Mesothelial cell of epicardium (in vitro differentiated cells): ENCODE measurements at places on chromosomes 5 and 9.

DNA sequence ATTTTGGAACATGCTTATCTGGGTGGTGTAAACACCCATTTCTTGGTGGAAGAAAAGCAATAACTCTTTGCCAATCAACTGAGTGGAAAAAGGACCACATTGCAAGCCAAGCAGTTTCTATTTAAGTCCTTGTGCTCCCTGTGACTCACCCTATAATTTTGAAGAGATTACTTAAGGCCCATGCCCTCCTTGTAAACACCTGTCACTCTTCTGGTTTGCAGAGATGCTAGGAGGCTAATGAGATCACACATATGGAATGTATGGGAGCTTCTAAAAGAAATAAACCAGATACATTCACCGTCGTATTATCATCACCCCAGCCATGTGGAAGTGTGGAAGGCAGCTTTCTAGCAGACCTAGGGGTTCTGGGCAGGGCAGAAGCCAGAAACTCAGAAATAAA is 337.1 kb downstream of the GADD45G start:
- H3K27me3 ChIP-seq = peaks cover 6% of the 10 kb centered on the region
- no peaks in the 10 kb centered on the region for H3K36me3 ChIP-seq
- H3K4me1 ChIP-seq = peaks cover 24% of the 10 kb centered on the region
- DNase-seq = no peak
- H3K27ac ChIP-seq = no peak overlapping the region
- no peak overlapping the region for H3K4me3 ChIP-seq

DNA sequence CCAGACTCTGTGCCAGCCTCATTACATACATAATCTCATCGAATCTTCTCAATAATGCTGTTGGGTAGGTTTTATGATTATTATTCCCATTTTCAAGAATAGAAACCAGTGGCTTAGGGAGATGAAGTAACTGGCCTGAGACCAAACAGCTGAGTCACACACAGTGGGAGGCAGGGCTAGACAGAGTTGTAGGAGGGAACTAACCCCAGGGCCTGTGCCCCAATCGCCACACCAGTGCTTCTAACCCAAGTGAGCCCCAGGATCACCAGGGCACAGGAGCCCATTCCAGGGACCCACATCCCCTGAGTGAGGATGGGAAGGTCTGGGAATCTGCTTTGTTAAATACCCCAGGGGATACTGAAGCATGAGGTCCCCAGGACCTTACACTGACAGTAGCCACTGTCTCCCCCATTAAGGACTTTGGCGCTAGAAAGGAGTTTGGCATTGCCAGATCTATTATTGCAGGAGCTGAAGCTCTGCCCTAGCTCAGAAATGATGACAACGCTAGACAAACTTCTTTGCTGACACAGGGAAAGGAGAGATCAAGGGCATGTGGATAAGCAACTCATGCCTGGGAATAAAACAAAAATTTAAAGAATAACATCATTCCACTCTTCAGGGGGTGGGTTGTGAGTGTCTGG is 63.8 kb upstream of the PPARGC1B start:
- H3K27ac ChIP-seq = no peak overlapping the region
- H3K4me1 ChIP-seq = no peaks in the 10 kb centered on the region

GRCh38 chr5:173399851-173400250 is 71.6 kb upstream of the STC2 start:
- H3K4me1 ChIP-seq = no peaks in the 10 kb centered on the region
- H3K27ac ChIP-seq = no peak overlapping the region
- H3K36me3 ChIP-seq = no peaks in the 10 kb centered on the region
- H3K4me3 ChIP-seq = no peak overlapping the region

DNA sequence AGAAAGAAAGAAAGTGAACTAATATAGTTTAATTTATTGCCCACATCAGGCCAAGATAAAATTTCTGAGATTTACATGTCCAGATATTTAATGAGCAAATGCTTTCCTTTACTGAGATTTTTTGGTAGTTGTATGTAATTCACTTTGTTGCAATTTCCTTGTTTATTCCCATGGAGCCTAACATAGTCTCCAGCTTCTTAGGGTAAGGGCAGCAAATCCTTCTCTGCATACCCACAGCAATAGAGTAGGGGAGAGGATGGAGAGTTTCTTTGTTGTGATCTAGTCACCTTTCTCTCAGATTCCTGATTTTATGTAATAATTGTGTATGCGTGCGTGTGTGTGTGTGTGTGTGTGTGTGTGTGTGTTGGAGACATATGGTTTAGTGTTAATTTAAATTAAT is 51.6 kb upstream of the DPYSL3 start:
- no peaks in the 10 kb centered on the region for H3K27me3 ChIP-seq
- DNase-seq = no peak
- no peak overlapping the region for H3K4me3 ChIP-seq
- H3K4me1 ChIP-seq = peaks cover 37% of the 10 kb centered on the region

GRCh38 chr9:89482056-89482851 is 15.7 kb downstream of the SEMA4D start:
- H3K27ac ChIP-seq = peak overlapping the region; percentile 11
- DNase-seq = no peak
- peaks cover 12% of the 10 kb centered on the region for H3K4me1 ChIP-seq
- H3K36me3 ChIP-seq = peaks cover 16% of the 10 kb centered on the region
- H3K4me3 ChIP-seq = no peak overlapping the region

- peaks cover 86% of the 10 kb centered on the region for H3K4me1 ChIP-seq
- no peak for DNase-seq
- no peaks in the 10 kb centered on the region for H3K27me3 ChIP-seq
- peak overlapping the region; percentile 74 for H3K27ac ChIP-seq
- H3K36me3 ChIP-seq = peaks cover 14% of the 10 kb centered on the region
- H3K4me3 ChIP-seq = no peak overlapping the region
Observed at GRCh38 chr9:87601176-87601575, 103.5 kb downstream of the DAPK1 start.

DNA sequence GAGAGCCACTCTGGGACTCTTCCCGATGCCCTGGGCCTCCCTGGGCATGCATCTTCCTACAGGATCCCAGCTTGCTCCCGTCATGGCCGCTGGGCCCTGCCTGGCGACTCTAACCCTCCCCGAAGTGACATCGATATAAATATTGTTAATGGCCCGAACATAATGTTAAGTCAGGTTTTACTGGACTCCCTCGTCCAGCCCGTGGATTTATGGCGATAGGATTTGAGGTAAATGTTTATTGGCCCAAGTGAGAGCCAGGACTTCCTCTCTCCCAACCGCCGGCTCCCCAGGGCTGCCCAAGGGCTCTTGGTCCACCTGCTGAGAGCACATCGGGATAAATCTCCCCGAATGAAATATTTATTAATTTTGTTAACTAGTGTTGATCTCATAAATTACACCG is 246.3 kb downstream of the PBX3 start:
- H3K4me1 ChIP-seq = peaks cover 4% of the 10 kb centered on the region
- H3K27ac ChIP-seq = no peak overlapping the region
- no peaks in the 10 kb centered on the region for H3K36me3 ChIP-seq
- H3K4me3 ChIP-seq = no peak overlapping the region
- peaks cover 4% of the 10 kb centered on the region for H3K27me3 ChIP-seq

- no peak overlapping the region for H3K4me3 ChIP-seq
- no peaks in the 10 kb centered on the region for H3K4me1 ChIP-seq
- DNase-seq = no peak
- H3K27ac ChIP-seq = no peak overlapping the region
Observed at GRCh38 chr5:32514806-32515205, 70.3 kb upstream of the ZFR start.

- no peak overlapping the region for H3K27ac ChIP-seq
- no peak overlapping the region for H3K4me3 ChIP-seq
- H3K4me1 ChIP-seq = no peaks in the 10 kb centered on the region
- peak; percentile 61 for DNase-seq
- peaks cover 45% of the 10 kb centered on the region for H3K27me3 ChIP-seq
Observed at GRCh38 chr5:133565993-133566392, 46.3 kb downstream of the FSTL4 start.

DNA sequence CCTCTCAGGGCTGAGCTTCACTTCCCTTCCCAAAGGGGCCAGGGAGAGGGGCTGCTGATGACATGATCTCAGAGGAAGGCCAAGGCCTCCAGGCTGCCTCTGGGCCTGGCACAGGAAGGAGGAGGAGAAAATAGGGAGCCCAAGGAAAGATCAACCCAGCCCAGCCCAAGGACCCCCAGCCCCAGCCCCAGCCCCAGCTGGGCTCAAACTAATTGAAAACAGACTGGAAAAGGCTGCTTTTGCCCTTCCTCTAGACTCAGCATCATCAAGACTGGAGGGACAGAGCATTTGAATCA is 18.3 kb upstream of the KCNIP1 start:
- no peak overlapping the region for H3K27ac ChIP-seq
- DNase-seq = no peak
- peaks cover 31% of the 10 kb centered on the region for H3K27me3 ChIP-seq
- peaks cover 17% of the 10 kb centered on the region for H3K4me1 ChIP-seq
- H3K36me3 ChIP-seq = no peaks in the 10 kb centered on the region

DNA sequence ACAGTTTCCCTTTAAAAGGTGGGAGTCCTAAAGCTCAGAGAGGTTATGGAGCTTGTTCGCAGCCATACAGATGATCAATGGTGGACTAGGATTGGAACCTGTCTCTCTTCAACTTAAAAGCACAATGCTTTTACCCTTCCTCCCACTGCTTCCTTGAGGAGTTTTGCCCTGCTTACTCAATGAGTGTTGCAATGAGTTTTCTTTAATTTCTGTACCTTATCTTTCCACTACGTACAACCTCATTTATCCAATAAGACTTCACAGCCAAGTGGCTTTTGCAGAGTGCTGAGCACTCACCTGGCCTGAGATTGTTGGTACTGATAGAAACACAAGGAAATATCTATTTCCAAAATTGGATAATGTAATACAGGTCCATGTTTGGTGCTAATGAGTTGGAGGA is 64.7 kb upstream of the ANKRD55 start:
- no peaks in the 10 kb centered on the region for H3K27me3 ChIP-seq
- no peak for DNase-seq
- peaks cover 4% of the 10 kb centered on the region for H3K36me3 ChIP-seq
- no peak overlapping the region for H3K4me3 ChIP-seq

GRCh38 chr5:119792161-119792799 is 162.9 kb downstream of the FAM170A start:
- H3K27me3 ChIP-seq = no peaks in the 10 kb centered on the region
- no peak for DNase-seq
- no peak overlapping the region for H3K4me3 ChIP-seq
- no peak overlapping the region for H3K27ac ChIP-seq
- no peaks in the 10 kb centered on the region for H3K36me3 ChIP-seq
- H3K4me1 ChIP-seq = peaks cover 13% of the 10 kb centered on the region

GRCh38 chr5:158953929-158954534 is 145.7 kb downstream of the EBF1 start:
- no peak overlapping the region for H3K27ac ChIP-seq
- no peak overlapping the region for H3K4me3 ChIP-seq
- peaks cover 16% of the 10 kb centered on the region for H3K4me1 ChIP-seq
- DNase-seq = no peak
- H3K27me3 ChIP-seq = peaks cover under 1% of the 10 kb centered on the region

DNA sequence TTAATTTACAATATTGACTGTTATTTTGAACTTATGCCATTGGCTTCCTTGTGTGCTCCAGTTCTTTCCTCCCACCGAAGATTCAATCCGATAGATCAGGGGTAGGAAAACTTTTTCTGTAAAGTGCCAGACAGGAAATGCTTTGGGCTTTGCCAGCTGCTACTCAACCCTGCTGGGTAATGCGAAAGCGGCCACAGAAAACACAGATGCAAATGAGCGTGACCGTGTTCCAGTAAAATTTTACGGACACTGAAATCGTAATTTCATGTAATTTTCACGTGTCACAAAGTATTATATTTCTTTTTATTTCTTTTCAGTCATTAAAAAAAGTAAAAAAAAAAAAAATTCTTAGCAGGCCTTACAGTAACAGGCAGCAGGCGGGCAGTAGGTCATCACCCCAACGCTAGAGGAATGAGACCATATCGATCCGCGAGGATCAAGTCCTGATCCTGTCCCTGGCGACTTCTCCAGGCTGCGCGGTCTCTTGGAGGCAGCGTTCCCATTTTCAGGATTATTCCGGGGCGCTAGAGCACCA is 599 bp downstream of the NMRK1 start:
- peak overlapping the region; percentile 87 for H3K27ac ChIP-seq
- H3K4me1 ChIP-seq = peaks cover 54% of the 10 kb centered on the region
- H3K36me3 ChIP-seq = no peaks in the 10 kb centered on the region
- no peaks in the 10 kb centered on the region for H3K27me3 ChIP-seq
- DNase-seq = no peak

DNA sequence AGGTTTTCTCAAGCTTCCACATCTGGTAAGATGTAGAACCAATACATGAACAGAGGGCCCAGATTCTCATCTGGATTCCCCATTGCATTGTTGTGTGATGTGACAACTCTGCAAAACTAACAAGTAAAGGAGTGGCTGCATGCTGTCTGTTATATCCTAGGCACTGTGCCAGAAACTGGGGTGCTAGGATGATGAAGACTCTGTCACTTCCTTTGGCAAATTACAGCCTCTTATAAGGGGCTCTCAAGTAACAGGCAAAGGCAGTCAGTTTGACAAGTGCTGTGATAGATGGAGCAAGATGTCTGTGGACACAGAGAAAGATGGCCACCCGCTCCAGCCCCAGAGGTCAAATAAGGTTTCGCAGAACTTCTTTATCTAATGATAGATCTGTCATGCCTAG is 115.7 kb downstream of the PAPPA start:
- H3K4me1 ChIP-seq = no peaks in the 10 kb centered on the region
- H3K36me3 ChIP-seq = no peaks in the 10 kb centered on the region
- DNase-seq = no peak
- H3K4me3 ChIP-seq = no peak overlapping the region

DNA sequence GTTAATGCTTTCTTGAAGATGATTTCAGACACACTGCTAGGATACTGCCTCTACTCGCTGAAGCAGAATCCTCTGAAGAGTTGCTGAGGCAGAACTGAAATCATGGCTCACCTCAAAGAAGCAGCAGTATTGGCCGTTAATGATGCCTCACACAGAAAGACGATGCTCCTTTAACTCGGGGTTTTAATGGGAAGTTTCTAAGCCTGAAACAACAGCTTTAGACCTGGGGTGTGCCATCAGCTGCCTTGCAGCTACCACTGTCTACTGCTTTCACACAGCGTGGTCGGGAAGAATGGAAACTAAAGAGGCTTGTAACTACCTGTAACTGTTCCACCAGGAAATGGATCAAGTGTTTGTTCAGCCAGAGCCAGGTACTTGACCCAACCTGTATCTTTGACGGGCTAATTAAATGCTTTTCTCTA is at the start of gene CTXN3:
Gene CTXN3, plus strand, starts transcription at position 65 of the 422 bp plus-strand sequence. CDS start 8,440 bp downstream, outside the sequence.
- no peak within 1 kb of the TSS for H3K4me3 ChIP-seq
- no peaks in the 10 kb centered on the region for H3K36me3 ChIP-seq
- no peak for DNase-seq

DNA sequence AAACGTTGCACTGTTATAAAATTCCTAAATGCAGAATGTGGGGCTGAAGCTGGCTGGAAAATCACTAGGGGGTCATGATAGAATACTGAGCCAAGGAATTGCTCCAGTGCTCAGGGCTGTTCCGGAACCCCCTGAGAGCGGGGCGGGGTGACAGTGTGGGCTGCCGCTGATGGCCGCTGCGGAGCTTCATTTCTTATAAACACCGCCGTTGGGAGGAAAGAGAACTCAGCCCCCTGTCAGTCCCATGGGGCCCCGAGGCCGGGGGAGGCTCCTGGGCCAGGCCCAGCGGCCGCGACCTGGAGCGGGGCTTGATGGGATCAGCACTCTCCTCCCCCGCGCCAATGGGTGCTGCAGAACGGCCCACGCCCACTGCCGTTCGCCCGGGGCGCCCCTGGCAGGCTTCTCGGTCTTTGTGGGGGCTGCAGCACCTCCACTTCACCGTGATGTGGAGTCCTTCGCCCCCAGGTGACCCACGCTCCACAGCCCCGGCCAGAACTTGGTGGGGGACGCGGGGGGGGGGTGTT is 5.2 kb upstream of the IRF1 start:
- H3K27ac ChIP-seq = peak overlapping the region; percentile 96
- H3K4me1 ChIP-seq = peaks cover 26% of the 10 kb centered on the region
- DNase-seq = peak; percentile 78
- H3K4me3 ChIP-seq = peak overlapping the region; percentile 83
